ENCODE measurements at places on chromosomes 6 and 20.

DNA sequence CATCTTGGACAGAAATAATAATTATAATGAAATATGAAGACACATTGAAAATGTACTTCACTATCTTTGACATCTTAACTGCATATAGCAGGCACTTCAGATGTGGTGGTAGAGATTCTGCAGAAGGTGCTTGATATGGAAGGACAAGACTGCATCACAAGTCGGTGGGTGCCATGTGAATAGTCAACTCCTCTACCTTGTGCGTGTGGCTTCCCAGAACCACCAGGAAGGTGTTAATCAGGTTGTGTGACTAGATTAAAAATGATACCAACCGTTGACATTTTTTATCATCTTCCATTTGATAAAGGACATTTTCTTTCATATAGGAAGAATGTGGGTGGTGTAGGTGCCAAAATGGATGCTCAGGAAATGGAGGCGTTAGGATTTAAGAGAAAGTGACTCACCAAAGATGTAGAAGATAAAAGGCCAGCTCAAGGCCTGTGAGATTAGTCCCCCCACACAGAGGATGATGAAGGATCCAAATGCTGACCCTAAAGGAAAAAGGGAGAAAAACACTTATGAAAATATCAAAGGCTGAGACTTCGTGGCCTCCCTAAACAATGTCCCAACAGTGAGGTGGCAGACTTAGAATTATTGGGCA, 12.3 kb downstream of the SLC17A2 start:
- no peak for DNase-seq

DNA sequence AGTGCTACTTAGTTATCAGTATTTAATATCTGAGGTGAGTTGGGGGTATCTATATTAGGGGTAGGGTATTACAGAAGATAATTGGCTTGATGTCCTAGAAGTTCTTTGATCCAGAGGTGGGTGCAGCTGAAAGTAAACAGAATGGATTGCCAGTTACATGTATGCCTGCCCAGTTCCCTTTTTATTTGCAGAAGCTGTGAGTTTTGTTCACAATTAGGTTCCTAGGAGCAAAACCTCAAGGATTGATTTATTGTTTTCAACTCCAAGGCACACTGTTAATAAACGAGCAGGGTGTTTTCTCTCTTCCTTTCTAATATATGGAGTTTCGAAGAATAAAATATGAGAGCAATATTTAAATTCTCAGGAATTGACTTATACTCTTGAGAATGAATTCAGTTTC, 129.0 kb downstream of the SULF2 start:
- DNase-seq = no peak

DNA sequence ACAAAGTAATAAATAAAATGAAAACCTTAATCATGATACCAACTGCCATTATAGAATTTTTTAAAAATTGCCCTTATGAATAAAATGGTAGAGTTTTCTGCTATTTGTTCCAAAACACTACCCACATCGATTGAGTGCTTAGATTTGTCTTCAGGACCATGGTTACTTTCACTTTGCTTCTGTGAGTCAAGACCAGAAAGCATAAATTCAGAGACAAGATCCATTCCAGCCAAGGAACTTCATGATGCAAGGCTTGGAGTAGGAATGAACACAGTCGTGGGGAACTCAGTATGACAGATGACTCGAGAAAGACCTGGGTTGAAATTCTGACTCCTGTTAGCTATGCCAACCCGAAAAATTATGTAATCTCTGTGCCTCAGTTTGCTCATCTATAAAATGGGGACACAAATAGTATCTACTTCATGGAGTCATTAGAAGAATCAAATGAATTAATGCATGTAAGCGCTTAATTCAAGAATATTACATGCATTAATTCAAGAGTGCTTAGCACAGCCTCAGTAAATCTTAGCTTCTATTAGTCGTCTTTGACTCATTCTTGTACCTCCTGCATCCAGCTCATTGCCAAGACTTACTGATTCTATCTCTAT, 72.5 kb upstream of the MYLIP start:
- peak; percentile 12 for DNase-seq

DNA sequence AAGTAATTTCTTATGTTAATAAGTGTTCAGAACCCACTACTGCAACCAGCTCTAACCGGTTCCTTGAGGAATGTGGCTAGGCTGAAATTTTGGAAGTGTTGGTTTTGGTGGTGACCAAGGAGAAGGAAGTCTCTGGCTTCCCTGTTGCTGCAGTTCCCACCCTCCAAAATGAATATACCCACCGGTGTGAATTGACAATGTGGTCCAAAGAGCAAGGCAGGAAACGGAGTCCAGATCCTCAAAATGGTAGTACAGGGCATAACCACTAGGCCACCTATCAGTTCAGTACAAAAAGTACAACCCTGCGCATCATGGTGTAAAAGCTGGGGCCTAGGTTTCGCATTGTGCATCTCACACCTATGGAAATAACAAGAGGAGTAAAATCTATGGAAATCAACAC, 2.8 kb downstream of the ADNP start:
- DNase-seq = no peak

- peak; percentile 80 for DNase-seq
Observed at GRCh38 chr6:43070028-43070632, 6.0 kb upstream of the PTK7 start.

DNA sequence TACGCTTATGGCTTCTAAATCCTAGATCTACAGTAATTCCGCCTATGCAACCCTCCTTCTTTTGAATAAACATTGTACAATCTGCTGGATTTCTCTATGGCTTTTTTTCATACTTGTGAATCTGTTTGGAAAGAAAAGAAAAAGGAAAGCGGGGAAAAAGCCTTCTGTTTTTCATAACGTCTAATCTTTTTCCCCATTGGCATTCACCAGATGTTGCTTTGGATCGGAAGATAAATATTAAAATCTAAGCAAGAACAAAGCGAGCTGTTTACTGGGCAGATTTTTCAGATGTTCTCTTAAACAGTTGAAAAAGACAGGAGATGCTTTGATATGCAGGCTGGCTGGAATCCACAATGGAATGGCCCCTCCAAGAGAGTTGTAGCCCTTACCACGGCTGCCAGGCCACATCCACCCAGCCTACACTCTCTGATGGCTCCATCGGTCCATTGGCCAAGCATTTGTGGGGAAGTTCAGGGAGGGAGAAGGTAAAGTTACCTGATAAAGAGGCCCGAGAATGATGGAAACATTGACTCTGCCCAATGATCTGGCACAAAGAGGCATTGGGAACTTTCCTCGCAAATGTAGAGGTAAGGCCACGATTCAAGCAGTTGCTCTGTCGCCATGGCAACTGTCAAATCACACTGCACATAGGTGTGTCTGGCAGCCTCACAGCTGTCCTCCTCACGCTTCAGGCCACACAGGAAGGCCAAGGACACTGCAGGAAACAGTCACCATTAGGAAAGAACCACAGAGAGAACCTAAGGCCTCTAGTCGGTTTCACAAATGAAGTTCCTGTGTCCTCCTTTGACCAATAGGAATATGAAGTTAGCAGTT, 70.3 kb downstream of the PKHD1 start:
- DNase-seq = no peak

GRCh38 chr6:71855406-71855805, 30.9 kb upstream of the RIMS1 start:
- peak; percentile 9 for DNase-seq

GRCh38 chr6:152648105-152648504, 10.9 kb upstream of the SYNE1 start:
- peak; percentile 56 for DNase-seq

- no peak for DNase-seq
Observed at GRCh38 chr20:59789686-59790085, 143.8 kb downstream of the SYCP2 start.

- DNase-seq = peak; percentile 40
Observed at GRCh38 chr6:170403451-170403850, 96.9 kb downstream of the FAM120B start.

DNA sequence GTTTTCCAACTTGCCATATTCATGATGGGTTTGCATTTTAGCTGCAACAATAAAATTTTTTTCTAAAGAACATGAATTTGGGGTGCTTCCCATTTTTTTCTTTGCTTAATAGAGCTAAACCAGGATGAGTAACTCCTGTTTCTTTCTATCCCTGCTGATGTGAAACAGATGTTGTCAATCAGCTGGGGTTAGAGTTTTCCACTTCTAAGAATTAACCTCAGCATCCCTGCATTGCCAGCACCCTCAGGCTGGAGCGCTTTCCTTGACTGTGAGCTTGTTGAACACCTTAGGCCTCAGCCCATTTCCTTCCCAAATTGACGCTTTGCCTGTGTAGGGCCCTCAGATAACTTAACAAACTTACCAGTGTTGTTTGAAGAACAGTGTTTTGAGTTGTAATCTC, 74.5 kb downstream of the PTPN1 start:
- DNase-seq = peak; percentile 32

GRCh38 chr20:8777911-8778310, 291.0 kb upstream of the PLCB4 start:
- no peak for DNase-seq

DNA sequence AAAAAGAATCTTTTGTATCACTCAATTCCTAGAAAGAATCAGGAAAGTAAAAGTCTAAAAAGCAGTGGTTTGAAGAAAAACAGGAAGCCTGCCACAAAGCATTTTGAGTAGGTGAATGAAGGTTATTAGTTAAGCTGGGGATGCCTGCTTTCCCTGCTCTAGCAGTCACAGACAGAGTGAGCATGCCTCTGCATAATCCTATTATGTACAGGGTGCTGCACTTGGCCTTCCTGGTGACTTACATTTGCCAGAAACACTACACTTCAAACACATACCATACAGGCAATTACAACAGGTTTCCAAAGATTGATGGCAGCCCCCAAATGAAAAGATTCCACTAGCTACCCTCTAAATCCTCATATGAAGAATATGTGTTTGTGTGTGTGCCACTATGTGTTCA, 130.8 kb downstream of the TPBG start:
- no peak for DNase-seq

GRCh38 chr6:72715119-72715518, 93.3 kb downstream of the KCNQ5 start:
- no peak for DNase-seq

- no peak for DNase-seq
Observed at GRCh38 chr6:17001188-17001587, 100.7 kb upstream of the STMND1 start.

DNA sequence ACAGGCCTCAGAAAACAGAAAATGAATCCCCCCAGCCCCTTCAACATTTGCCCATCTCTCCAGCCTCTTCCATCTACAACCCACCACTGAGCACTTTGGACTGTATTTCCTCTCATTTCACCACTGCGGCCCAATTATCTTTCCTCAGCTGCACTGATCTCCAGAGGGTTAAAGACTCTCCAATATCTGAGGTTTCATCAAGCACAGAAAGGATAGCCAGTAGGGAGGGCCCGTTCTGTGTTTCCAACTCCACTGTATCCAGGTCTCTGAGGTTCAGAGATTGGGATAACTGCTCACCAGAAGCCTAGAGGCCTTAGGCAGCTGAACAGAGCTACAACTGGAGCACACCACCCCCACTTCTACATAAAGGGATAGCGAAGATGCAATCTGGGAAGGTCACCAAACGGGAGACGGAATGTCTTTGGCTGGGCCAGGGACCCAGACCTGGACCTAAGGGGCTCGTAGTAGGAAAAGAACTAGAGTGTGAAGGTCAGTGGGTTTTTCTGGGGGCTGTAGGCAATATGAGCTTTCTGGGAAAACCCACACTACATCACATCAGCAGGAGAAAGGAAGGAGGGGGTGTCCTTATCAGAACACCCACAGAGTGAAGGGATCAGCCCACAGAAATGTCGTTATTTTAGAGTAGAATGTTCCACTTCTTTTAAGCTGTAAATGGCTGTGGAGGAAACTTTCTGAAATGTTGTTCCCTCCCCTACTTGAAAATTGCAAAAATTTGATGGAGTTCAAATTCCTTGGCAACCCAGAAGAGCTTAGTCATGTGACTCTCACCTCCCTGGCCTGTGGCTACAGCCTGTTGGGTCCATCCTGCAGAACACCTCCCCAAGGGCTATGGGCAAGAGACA, 7.3 kb downstream of the KCNK5 start:
- no peak for DNase-seq

GRCh38 chr6:142940487-142940886, 4.5 kb downstream of the HIVEP2 start:
- DNase-seq = peak; percentile 47

- DNase-seq = no peak
Observed at GRCh38 chr6:29769336-29769735, 46.1 kb downstream of the HLA-F start.

DNA sequence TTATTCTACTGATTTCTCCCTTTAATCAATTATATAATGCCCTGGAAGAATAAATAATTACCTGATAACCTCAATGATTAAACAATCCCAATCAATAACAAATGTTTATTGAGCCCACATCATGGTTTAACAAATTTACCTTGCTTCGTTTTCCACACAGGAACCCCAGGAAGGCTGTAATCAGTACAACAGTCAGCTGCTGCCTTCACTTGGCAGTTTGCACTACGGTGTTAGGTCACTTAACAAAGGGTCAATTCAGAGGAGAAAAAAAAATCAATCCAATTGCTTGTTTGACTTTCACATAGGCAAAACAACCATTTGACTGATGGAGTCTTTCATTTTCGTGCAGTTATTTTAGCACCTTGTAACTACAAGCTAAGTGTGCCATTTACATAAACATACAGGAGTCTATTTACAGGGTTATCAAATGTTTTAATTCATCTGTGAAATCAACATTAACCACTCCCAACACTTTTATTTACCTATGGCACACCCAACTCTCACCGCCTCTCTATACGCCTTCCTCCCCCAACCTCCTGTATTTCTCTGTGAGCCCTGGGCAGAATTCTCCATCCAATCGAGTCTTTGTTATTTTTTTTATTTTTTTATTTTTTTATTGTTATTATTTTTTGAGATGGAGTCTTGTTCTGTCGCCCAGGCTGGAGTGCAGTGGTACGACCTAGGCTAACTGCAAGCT, 140.4 kb upstream of the TAB2 start:
- no peak for DNase-seq

GRCh38 chr20:58889798-58890517, 37.4 kb downstream of the GNAS start:
- DNase-seq = no peak

DNA sequence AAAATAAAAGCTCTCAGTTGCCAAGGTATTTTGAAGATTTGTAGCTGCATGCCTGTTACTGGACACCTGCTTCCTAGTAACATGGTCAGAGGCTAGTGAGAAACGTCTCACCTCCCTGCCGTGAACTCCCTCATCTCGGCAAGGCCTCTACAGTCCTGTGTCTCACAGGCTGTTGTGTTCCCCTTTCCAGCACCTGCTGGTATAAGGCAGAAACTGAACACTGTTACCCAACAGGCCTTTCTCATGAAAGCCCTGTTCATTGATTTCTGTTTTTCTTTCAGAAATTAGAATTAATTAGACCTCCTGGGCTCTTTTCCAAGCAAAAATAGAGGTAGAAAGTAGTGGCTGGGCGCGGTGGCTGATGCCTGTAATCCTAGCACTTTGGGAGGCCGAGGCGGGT, 17.6 kb upstream of the SRSF3 start:
- no peak for DNase-seq

DNA sequence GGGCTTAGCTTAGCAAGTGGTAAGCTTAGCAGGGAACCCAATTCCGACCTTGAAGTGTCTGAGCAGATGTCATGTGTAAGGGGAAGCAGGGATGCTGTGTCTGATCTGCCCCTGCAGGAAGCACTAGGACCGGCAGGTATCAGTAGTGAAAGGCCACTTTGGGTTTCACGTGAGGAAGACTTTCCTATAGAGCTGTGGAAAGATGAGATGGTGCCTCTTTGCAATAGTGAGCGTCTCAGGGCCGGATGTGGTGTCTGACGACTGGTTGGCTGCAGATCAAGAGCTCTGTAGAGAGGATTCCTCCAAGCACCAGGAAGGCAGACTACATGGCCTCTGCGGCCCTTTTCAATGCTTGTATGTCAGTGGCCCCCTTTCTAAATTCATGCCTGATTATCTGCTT, 98.3 kb downstream of the TIAM2 start:
- no peak for DNase-seq

GRCh38 chr6:139828751-139829519, 454.5 kb upstream of the CITED2 start:
- no peak for DNase-seq
